Calu3 (cell line): ENCODE measurements at places on chromosomes 16 and 17. TPM values are rescaled to one million over a fixed set of nuclear protein-coding genes. Genes with fewer than 3 reads are reported as not detected.

NLRP1 gene
- total RNA-seq: 0.57 and 1.2 TPM in 2 replicates

CACNG1 gene
- not detected in 2 replicates for total RNA-seq

SMIM5 gene
- total RNA-seq: 1.9 and 3.5 TPM in 2 replicates

PIK3R6 gene
- total RNA-seq: not detected in 2 replicates

NCBP3 gene
- total RNA-seq: 25.4 and 26.9 TPM in 2 replicates
